ENCODE measurements at places on chromosomes 2 and 18. TPM values are rescaled to one million over a fixed set of nuclear protein-coding genes. Genes with fewer than 3 reads are reported as not detected.

CPLX4 gene
- not detected for total RNA-seq

TGFBRAP1 gene
- 28.9 TPM for total RNA-seq

ST6GAL2 gene
- total RNA-seq: not detected

POU3F3 gene
- total RNA-seq: not detected

SLC23A3 gene
- 0.11 TPM for total RNA-seq

KCNJ3 gene
- total RNA-seq: not detected

HOXD11 gene
- not detected for total RNA-seq

CTDP1 gene
- total RNA-seq: 14.6 TPM

CYB5A gene
- 22.6 TPM for total RNA-seq

C2orf78 gene
- total RNA-seq: not detected

COLEC12 gene
- 5.0 TPM for total RNA-seq

UCN gene
- not detected for total RNA-seq

RAPGEF4 gene
- 2.0 TPM for total RNA-seq

NBEAL1 gene
- 11.0 TPM for total RNA-seq

AFF3 gene
- 0.53 TPM for total RNA-seq

GORASP2 gene
- 67.0 TPM for total RNA-seq

PREPL gene
- total RNA-seq: 47.4 TPM

STAT4 gene
- total RNA-seq: not detected

DES gene
- 21,224 TPM for total RNA-seq

TDRD15 gene
- 0.68 TPM for total RNA-seq

MOCOS gene
- total RNA-seq: 0.82 TPM

SERPINB11 gene
- total RNA-seq: not detected

TTC39C gene
- 1.3 TPM for total RNA-seq

KCNK3 gene
- 1.5 TPM for total RNA-seq

PTPRN gene
- total RNA-seq: not detected

CFC1 gene
- total RNA-seq: not detected

CYP27C1 gene
- total RNA-seq: not detected

CD28 gene
- total RNA-seq: 0.07 TPM

HS1BP3 gene
- total RNA-seq: 26.9 TPM

TMX3 gene
- total RNA-seq: 14.8 TPM

Data from gastrocnemius medialis (tissue), 4 donors.